ENCODE measurements at places on chromosomes 11 and 22. TPM values are rescaled to one million over a fixed set of nuclear protein-coding genes. Genes with fewer than 3 reads are reported as not detected.
A peak's percentile ranks its signal among the peaks of the same experiment; 100 is the strongest.

- no peaks in the 10 kb centered on the region for H3K4me1 ChIP-seq
- no peaks in the 10 kb centered on the region for H3K27me3 ChIP-seq
- H3K36me3 ChIP-seq = no peaks in the 10 kb centered on the region
- no peak for DNase-seq
Observed at GRCh38 chr22:35458547-35459422, 58.8 kb downstream of the MCM5 start.

GRCh38 chr11:129973809-129974208, 28.8 kb downstream of the PRDM10 start:
- peaks cover 4% of the 10 kb centered on the region for H3K4me1 ChIP-seq
- H3K27ac ChIP-seq = no peak overlapping the region
- DNase-seq = no peak
- H3K4me3 ChIP-seq = no peak overlapping the region

DNA sequence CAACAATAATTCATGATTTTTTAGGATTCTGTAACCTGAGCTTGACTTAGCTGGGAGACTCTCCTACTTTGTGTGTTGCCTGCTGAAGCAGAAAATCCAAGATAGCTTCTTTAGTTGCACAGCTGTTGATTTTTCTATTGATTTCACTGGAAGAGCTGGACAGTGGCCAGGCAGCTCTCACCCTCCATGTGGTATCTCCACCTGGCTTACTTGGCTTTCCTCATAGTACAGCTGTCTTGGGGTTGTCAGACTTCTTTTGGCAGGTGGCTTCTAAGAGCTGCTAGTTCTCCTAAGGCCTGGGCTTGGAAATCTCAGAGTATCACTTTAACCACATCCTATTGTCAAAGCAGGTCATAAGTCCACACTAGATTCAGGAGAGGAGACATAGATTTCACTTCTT, 130.8 kb upstream of the SPON1 start:
- no peak overlapping the region for H3K4me3 ChIP-seq
- H3K36me3 ChIP-seq = no peaks in the 10 kb centered on the region
- H3K27ac ChIP-seq = no peak overlapping the region
- no peaks in the 10 kb centered on the region for H3K27me3 ChIP-seq
- no peak for DNase-seq

DNA sequence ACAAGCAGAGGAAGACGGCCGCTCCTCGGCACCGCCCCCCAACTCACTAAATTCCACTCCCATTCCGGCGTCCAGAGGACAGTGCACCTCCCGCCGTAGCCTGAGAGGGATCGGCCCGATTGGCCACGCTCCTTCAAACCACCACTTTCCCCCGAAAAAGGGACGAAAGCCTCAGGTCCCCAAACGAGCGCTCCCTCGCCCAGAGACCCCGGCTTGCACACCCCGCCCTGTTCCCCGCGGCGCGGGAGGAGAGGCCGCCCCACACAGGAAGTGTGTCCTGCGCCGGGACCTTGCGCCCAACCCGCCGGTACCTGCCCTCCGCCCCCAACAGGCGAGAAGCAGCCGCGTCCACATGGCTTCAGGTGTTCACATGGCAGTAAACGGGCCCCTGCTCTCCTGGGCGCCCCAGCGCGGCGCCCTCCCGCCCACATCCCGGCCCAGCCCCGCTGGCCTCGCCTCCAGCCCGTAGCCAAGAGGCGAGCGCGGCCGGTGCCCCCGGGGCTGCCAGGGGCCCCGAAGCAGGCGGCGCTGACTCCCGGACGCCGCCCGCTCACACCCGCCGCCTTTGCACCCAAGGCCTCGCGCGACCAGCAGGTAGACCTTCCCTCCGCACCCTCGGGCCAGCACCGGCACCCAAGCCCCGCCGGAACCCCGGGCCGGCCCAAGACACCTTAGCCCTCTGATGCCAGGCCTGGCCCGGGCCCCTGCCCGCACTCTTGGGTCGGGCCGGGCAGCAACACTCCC, 849 bp downstream of the TCF20 start:
- peaks cover 8% of the 10 kb centered on the region for H3K4me1 ChIP-seq
- no peaks in the 10 kb centered on the region for H3K27me3 ChIP-seq

GRCh38 chr11:74070723-74071492, 62.0 kb upstream of the UCP3 start:
- H3K36me3 ChIP-seq = peaks cover 32% of the 10 kb centered on the region
- H3K27me3 ChIP-seq = no peaks in the 10 kb centered on the region
- no peak for DNase-seq
- peak overlapping the region; percentile 26 for H3K4me3 ChIP-seq
- H3K27ac ChIP-seq = peak overlapping the region; percentile 77

Gene OR5AK2
- polyA plus RNA-seq = not detected

Gene EXPH5
- polyA plus RNA-seq = 0.01 TPM
